ENCODE measurements at places on chromosomes 12 and 14.

- DNase-seq = no peak
These were observed 839.2 kb downstream of the SLC6A15 start for GRCh38 chr12:84073401-84073800.

DNA sequence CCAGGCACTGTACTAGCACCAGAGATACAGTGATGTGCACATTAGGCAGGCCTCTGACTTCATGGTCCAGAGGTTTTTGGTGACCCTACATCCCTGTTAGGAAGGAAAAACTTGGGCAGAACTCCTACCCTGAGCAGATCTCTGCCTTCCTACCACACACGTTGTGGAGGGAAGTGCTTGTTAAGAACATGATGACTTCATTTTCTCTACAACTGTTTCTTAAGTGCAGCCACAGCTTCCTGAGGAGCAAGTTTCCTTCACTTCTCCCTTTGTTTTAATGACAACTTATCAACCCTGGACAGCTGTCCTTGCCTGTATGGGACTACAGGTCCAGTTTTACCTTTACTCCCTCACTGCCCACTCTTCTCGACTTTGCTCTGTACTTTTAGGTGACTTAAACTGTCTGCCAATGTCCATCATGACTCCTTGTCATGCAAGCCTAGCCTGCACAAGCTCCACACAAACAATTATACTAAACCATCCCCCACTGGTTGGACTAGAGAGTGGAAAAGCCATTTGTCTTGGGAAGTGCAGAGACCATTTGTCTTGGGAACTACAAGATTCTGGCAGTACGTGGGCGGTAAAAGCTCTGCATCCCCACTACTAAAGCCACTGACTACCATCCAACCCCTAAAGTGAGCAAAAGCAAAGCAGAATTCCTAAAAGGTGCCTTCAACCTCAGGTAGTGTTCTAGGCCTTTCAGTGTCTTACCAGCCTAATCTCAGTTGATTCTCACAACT is 359.8 kb downstream of the EGLN3 start:
- DNase-seq = no peak

DNA sequence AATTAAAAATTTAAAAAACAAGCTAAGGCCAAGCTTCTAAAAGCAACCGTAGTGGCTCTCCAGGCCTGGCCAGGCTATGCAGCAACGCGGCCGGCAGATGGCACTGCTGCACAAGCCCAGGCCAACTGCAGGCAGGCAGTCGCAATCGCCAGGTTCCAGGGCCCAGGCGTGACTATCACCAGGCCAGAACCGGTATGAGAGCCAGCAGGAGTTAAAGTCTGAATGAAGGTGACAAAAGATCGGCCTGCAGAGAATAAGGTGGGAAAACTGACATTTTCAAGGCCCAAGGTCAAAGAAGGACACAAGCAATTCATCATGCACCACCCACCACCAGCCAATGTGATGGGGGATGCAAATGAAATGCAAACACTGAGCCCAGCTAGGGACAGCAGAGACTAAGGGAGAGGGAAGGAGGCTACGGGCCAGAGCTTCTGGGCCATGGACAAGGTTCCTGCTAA is 43.6 kb upstream of the ANO2 start:
- peak; percentile 27 for DNase-seq

DNA sequence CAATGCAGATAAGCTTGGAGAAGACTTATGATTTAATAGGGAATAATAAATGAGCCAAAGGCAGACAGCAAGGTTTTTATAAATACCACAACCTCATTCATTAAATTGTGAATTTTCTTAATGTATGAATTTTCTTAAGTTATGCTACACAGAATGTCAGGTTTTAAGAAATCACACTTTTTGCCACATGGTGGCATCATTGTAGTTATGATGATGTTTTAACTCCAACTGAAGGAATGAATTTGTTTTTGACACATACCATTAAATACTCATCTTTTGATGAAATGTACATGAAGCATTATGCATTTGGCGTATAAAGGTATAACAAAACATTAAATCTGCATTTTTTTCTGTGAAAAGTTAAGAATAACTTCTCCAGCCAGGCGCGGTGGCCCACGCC is 524.1 kb upstream of the FBXO33 start:
- DNase-seq = no peak

GRCh38 chr12:32558903-32559302 is 120.2 kb upstream of the DNM1L start:
- DNase-seq = no peak

DNA sequence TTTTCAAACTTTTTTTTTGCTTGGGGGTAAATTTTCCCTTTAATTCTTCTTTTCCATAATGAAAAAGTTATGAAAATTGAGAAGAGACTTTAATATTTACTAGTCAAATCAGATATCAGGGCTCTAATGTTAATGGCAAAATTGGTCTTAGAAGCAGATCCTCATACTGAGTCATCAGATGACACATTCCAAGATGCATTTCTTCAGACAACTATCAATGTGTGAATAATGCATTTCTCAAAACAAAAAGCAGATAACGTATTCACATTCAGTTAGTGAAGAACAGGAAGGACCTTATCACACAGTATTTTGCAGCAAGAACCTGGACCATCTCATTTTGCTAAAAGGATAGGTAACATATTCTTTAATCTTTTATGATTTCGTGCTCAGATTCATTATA is 130.7 kb downstream of the GPHN start:
- no peak for DNase-seq

- DNase-seq = peak; percentile 11
These were observed 3.6 kb upstream of the SLC7A8 start for GRCh38 chr14:23186913-23187654.

DNA sequence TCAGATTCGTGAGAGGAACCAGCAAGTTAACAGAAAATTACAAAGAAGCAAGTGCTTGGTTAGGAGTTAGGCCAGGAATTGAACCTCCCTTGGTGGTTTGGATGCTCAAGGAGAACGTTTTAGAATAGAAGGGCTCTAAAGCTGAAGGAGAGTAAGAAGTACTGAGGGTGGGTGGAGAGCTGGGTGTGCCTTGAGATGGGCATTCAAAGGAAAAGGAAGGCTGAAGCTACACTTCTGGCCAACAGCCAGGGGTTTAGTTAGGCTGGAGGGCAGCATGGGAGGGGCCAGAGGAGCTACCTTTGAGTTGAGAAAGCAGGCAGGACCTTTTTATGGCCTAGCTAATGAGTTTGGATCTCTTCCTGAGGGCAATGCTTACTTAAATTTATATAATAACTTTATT is 421.2 kb downstream of the CCDC91 start:
- no peak for DNase-seq

DNA sequence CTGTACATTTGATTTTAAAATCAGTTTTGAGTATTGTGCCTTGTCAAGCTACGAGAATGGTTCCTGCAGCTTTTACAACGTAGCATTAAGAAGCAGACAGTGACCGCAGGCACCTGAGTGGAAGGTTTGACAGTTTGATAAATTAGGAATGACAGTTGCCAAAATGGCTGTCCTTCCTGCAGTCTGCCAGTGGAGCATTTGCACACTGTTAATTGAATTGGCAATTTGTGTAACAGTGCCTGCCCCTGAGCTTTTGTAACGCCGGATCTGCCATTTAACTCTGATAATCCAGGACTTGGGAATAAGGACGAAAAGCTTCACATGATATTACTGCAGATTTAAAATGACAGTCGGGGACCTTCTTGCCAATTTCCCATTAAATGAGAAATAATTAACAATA is 385.3 kb downstream of the NPAS3 start:
- DNase-seq = no peak

- no peak for DNase-seq
These were observed 100.6 kb upstream of the CCND2 start for GRCh38 chr12:4172999-4173398.

DNA sequence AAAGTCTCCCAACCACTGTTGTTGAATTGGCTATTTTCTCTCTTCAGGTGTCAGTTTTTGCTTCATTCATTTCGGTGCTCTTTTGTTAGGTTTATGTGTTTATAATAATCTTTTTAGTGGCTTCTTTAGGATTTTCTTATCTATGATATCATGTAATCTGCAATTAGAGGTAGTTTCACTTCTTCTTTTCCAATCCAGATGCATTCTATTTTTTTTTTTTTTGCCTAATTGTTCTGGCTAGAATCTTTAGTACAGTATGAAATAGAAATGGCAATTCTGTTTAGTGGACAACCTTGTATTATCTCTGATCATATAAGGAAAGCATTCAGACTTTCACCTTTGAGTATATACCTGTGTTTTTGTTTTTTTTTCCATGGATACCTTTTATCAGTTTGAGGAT is 17.4 kb downstream of the CNOT2 start:
- no peak for DNase-seq

- no peak for DNase-seq
These were observed 8.7 kb upstream of the SLC4A8 start for GRCh38 chr12:51415931-51416330.

GRCh38 chr12:20695232-20695631 is at the start of gene SLCO1C1:
SLCO1C1 (plus strand) TSS chr12:20695332; CDS start chr12:20699577, 4,245 bp downstream.
- no peak for DNase-seq

DNA sequence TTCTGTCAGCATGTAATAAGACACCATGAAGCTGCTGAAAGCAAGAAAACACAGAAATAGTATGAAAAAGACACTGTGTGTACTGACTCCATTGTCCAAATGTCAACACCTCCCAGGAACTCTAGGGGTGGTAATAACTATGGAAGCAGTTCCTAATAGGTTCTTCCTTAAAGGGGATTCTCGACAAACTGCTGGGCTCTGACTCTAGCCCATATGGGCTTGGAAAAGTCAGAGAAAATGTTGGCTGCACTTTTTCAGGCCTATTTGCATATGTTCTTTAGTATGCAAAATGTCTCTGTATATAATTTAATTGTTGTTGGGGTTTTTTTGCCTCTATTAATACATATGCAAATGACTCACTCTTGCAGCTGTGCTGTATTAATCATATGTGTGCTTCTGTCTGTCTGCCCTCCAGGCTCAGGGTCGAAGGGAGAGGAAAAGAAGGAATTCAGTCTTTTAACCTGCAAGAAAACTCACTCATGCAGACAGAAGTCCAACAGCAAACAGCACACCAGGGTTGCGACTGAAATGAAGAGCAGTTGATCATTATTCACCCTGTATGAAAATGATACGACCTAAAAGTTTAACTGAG is 317.6 kb downstream of the SOX5 start:
- no peak for DNase-seq

- peak; percentile 97 for DNase-seq
These were observed 84.6 kb upstream of the NAV3 start for GRCh38 chr12:77746096-77746495.

GRCh38 chr14:73816393-73816816 is 35.2 kb upstream of the PTGR2 start:
- DNase-seq = no peak

DNA sequence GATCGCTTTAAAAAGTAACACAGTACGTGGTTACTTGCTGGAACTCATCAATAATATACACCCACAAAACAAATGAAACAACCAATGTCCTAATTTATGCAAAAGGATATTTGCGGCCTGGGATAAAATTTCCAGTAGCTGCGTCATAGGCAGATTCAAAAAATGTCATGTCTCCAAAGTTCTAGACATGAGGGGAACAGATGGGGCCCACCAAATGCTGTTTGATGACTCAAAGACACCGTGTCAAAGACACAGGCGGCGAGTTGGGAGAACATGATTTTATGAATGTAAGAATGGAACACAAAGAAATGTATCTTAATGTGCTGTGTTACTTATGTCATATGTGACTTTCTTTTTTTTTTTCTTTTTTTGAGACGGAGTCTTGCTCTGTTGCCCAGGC is 34.3 kb upstream of the NCOR2 start:
- DNase-seq = no peak

DNA sequence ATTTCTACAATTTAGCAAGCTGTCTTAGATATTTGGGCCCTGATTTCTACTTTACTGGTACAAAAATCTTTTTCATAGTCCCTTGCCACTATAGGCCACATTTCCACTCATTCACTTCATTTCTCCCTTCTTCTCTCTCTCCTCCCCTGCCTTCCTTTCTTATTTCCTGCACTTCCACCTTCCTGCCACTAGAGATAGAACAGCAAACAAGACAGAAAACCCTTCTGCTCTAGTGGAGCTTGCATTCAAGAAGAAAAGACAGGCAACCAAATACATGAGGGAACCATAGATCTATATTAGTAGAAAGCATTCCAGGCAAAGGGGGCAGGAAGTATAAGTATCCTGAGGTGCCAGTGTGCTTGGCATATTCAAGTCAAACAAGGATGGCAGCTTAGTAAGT is 623.5 kb downstream of the FLRT2 start:
- no peak for DNase-seq

GRCh38 chr12:4563336-4563735 is 1.3 kb downstream of the DYRK4 start:
- DNase-seq = no peak

- no peak for DNase-seq
These were observed 20.2 kb downstream of the DCAF4 start for GRCh38 chr14:72946491-72946890.

DNA sequence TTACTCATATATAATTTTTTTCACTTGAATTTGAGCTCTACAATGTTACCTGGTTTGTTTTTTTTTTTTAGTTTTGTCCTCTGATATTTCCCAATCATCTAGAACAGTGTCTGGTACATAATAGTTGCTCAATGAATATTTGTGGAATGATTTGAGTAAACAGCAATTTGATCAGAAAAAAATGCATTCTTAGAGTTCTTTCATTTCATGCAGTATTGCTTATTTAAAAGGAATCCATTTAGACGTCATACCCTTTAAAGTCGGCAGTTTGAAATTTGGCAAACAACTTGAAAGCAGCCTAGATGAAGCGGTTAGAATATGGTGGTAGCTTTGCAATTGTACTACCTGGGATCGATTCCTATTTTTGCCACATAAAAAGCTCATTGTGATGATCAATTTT is 140.0 kb downstream of the PDE3A start:
- DNase-seq = no peak

GRCh38 chr12:95642583-95642982 is 91.3 kb upstream of the USP44 start:
- no peak for DNase-seq

DNA sequence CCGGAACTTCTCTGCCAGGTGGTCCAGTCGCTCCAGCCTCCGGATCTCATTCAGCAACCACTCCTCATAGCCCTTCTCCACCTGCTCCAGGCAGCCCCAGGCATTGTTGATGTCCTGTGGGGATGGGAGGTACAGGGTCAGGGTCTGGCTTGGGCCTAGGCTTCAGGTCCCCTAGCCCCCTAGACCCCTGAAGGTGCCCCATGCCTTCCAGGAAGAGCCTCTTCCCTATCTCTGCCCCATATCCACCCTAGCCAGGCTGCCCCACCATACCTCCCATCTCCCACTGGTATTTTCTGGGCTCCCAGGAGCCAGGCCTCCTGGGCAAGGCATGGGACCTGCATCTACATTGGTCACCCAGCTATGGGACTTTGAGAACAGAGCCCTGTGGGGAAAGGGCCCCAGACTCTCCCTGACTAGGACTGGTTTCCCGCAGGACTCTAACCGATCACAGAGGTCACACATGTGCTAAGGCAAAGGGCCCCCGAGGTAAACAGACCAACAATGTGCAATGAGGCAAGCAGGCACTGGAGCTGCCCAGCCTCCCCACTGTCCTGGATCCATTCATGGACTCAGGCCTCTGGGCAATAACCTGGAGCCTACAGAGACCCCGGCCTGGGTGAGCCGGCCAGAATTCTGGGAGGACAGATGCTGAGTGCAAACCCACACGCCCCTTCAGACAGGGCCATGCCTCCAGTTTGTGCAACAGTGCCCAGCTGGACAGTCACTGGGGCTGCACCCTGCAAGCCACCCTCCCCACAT is 88.8 kb downstream of the ACTN1 start:
- no peak for DNase-seq

Measured in NCI-H1417 treated with DMSO at 0.1 percent for 48 hours (cell line).